ENCODE measurements at places on chromosomes 4 and X. TPM values are rescaled to one million over a fixed set of nuclear protein-coding genes. Genes with fewer than 3 reads are reported as not detected.

NAA11 gene
- total RNA-seq: not detected

HPSE gene
- 1.4 TPM for total RNA-seq

C1QTNF7 gene
- total RNA-seq: not detected

GUCY1A1 gene
- total RNA-seq: not detected

IL21 gene
- not detected for total RNA-seq

PITX2 gene
- total RNA-seq: 1.0 TPM

CT45A2 gene
- not detected for total RNA-seq

SLC6A14 gene
- not detected for total RNA-seq

TMSB15C gene
- 0.19 TPM for total RNA-seq

ART3 gene
- not detected for total RNA-seq

FGF2 gene
- total RNA-seq: 57.2 TPM

USP26 gene
- total RNA-seq: not detected

PABPC1L2A gene
- total RNA-seq: not detected

All from A549 treated with Mapracorat at 1 μM for 4 hours (cell line).